T-helper 9 cell (primary cell): ENCODE measurements at places on chromosomes 12 and 14.

GRCh38 chr14:52086711-52087110 lies 17.9 kb upstream of the NID2 start:
- DNase-seq = no peak

DNA sequence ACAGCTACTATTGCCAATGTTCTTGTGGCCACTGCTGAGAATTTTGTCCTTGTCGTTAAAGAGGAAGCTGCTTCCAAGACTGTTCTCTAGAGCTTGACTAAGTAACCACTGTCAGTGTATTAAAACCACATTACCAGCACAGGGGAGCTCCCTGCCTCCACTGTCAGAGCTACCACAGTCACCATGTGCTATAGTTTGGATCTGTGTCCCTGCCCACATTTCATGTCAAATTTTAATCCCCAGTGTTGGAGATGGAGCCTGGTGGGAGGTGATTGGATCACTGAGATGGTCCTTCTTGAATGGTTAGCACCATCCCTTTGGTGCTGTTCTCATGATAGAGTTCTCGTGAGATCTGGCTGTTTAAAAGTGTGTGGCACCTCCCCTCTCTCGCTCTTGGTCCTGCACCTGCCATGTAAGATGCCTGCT lies 23.2 kb upstream of the RAP1B start:
- DNase-seq = no peak

DNA sequence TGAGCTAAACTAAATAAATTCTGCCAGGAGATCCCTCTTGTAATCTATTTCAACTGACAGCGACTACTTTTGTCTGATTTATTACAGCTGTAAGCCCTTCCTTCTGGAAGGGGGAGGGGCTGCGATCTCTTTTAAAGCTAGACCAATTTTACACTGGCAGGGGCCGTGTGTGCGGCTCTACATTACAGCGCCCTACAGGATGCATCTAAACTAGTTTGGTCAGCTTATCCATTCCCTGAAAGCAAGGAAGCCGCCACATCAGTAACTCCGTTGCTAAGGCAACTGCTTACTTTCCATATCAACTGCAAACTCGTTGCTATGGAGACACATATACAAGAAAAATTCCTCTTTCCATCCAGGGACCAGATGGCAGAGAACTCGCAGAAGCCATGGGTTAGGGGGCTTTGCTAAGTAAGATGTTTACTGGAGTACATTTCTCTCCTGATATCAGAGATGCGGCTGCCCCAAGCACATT lies 17.4 kb downstream of the FOXN3 start:
- no peak for DNase-seq

DNA sequence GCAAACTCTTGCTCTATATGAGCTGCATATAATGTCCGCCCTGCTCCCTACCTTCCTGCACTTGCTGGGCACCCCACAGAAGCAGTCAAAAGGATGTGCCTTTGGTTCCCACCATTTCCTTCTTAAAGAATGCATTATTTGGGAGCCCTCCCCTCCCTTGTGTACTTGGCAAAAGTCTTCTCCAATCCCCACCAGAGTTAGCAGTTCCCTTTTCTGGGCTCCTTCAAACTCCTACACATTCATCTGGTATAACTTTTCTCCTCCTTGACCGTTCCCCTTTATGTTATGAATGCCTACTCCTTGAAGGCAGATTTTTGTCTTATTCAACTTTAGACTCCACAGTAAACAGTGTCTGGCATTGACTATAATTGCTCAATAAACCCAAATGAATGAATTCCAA lies 27.8 kb downstream of the AREL1 start:
- DNase-seq = no peak

DNA sequence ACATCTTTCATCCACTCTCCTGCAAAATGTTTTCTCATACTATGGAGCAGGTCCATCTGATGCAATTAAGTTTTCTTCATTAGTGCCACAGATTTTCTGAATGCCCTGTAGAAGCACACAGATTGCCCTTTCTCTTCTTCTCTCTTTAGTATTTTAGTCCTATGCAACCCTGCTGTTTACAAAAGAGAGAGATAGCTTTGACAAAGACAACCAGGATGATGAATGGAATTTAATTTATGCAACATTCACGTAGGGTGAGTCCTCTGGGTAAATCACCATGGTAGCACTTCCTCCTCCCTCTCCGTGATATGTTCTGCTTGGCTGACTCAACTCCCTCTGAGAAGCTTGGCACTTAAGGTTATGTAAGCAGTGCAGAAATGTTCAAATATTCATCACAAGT lies 400.9 kb upstream of the PDE3A start:
- DNase-seq = no peak

GRCh38 chr12:104412681-104413080 lies 44.1 kb upstream of the CHST11 start:
- DNase-seq = no peak
